Stimulated activated naive CD4-positive, alpha-beta T cell (primary cell): ENCODE measurements at places on chromosomes 4 and X.

DNA sequence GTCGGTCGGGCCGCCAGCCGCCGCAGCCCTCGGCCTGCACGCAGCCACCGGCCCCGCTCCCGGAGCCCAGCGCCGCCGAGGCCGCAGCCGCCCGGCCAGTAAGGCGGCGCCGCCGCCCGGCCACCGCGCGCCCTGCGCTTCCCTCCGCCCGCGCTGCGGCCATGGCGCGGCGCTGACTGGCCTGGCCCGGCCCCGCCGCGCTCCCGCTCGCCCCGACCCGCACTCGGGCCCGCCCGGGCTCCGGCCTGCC lies 213 bp downstream of the NFKB1 start:
- DNase-seq, result no peak

GRCh38 chrX:74911494-74911893 lies 13.8 kb downstream of the NEXMIF start:
- DNase-seq, result no peak

- DNase-seq, result no peak
Measured at GRCh38 chr4:3019145-3019846, 55.0 kb downstream of the HTT-AS start.

GRCh38 chr4:160495356-160495755 lies 1392.5 kb downstream of the RAPGEF2 start:
- no peak for DNase-seq

GRCh38 chrX:119266364-119266995 lies 30.4 kb downstream of the PGRMC1 start:
- DNase-seq, result no peak

- no peak for DNase-seq
Measured at GRCh38 chrX:43822014-43822413, 60.2 kb downstream of the MAOB start.

- DNase-seq, result no peak
Measured at GRCh38 chr4:128384091-128384520, 96.5 kb upstream of the PGRMC2 start.

DNA sequence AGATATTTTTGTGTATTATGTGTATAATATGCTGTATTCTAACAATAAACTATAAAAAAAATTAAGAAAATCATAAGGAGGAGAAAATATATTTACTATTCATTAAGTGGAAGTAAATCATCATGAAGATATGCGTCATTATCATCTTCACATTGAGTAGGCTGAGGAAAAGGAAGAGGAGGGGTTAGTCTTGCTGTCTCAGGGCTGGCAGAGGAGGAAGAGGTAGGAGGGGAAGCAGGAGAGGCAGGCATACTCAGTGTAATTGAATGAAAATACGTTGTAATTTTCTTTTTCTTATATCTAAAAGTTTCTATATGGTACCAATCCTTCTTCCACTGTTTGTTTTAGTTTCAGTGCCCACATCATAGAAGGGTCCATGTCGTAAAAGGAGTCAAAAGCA lies 9.8 kb upstream of the TMEM185A start:
- no peak for DNase-seq

GRCh38 chr4:144185086-144185485 lies 44.6 kb upstream of the GYPA start:
- no peak for DNase-seq

DNA sequence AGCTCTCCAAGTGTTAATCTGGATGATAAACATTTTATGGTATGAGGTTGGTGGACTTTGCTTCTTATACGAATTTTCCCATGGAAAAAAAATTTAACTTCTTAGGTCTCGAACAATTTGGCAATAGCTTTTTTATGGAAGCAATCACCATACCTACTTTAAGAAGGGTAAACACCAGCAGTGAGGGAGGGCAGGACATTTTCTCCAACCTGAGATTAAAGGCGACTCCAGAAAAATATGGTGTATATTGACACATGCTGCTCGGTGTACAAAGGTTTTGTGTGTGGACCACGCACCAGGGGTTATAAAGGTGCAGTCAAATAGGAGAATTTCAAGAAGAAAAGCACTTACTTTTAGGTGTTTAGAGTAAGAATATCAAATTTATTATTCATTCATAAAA lies 34.2 kb upstream of the SULT1E1 start:
- DNase-seq, result no peak

DNA sequence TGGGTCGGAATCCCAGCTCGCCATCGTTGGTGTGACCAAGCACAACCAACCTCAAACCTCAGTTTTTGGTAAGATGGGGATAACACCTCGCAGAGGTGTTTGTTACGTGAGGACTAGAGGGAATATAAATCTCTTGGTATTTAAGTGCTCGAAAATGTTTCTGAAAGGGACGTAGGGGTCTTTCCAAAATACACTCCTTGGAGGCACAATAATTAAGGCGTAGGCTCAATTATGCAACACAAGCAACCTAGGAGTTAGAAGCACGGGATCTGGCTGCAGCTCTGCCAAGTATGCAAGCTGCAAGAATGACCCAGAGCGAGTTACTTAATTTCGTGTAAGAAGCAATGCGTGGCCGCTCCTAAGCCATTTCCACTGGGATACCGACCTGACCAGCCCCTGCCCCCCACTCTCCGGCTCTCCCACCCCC lies 552 bp downstream of the ADH5 start:
- no peak for DNase-seq

GRCh38 chr4:80393246-80393969 lies 57.9 kb downstream of the CFAP299 start:
- no peak for DNase-seq

DNA sequence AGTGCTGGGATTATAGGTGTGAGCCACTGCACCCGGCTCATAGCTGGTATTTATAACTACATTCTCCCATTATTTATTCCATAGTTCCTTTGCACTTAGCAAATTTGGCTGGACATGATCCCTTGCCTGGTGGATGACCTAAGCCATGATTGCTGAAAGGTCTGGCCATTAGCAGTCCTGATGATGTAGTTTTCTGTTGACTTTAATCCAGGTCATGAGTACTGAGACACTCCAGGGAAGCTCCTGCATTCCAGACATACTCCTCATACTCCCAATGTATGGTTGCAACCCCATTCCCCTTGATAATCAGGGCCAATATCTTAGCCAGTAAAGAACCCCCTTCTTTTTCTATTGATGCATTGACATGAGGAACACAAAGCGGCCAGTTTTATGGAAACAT lies 24.4 kb upstream of the MGST2 start:
- DNase-seq, result no peak

DNA sequence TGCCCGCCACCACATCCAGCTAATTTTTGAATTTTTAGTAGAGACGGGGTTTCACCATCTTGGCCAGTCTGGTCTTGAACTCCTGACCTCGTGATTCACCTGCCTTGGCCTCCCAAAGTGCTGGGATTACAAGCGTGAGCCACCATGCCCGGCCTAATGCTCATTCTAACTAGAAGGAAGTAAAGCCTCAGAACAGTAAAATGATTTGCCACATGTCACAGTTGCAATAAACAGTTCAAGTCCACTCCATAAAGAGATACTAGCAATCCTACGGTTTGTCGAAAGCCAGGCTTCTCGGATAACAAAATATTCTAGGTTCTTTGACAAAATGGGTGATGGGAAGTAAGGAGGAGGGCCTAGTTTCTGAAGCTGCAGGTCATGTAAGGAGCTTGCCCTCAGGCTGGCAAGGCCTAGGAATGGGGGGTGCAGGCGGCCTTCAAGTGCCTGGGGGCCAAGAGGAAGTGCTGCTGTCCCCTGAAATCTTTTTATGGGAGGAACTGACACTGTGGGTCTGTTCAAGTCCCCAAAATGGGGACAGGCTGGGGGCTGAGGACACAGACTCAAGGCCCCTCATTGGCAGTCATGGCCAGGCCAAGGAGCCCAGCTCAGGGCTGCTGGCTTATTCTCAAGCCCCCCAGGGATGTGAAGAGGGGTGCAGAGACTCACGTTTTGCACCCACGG lies 31.8 kb upstream of the ACSL1 start:
- no peak for DNase-seq

DNA sequence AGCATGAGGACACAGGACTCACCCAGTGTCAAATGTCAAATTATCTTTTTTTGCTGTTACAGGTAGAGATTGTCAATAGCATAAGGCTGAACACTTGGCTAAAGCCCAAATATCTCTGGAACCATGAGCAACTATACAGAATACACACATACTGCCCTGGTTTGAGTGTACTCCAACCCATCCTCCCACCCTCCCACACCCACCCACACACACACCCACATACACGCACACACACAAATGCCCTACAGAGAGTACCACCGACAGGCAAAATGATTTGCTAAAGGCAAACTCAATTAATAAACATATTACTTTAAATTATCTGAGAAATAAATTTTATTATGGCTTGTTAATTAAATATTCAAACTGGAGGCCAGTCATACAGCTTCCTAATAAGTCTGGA lies 173.1 kb upstream of the MAP3K15 start:
- DNase-seq, result no peak

GRCh38 chrX:33134164-33134563 lies 77.2 kb downstream of the DMD start:
- no peak for DNase-seq

GRCh38 chr4:86633854-86634253 lies 39.7 kb downstream of the PTPN13 start:
- DNase-seq, result no peak

DNA sequence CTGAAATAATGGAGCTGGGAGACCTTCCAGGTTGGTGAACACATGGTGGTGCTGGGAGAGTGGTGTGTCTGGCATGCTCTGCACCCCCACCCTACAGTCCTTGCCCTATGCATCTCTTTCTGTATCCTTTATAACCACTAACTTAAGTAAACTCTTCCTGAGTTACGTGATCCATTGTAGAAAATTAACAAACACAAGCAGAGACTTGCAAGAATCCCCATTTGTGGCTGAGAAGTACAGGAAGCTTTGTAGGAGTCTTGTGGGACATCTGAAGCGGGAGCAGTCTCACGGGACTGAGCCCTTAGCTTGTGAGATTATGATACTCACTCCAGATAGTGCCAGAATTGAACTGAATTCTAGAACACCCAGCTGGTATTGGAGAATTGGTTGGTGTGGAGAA lies 14.3 kb upstream of the FAM13A start:
- no peak for DNase-seq

GRCh38 chr4:72665171-72665968 lies 96.3 kb upstream of the ADAMTS3 start:
- no peak for DNase-seq

DNA sequence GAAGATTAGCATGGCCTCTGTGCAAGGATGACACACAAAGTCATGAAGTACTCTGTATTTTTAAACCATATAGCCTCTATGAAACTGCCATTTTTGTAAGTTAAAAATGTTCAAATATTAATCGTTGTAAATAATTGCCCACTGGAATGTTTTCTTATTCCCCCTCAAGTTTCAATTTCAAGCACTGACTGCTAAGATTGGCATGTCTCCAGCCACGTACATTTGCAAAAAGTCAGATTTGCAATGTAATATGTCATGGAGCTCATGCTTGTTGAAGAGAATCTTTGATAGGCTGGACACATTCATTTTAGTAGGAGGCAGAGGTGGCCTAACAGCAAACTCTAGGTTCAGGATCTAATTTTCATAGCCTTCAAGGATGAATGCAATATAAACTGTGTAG lies 124.7 kb downstream of the CBR4 start:
- DNase-seq, result no peak

GRCh38 chr4:61866378-61867030 lies 666.4 kb downstream of the ADGRL3 start:
- no peak for DNase-seq

- DNase-seq, result no peak
Measured at GRCh38 chr4:15065516-15065915, 63.2 kb downstream of the CPEB2 start.

- no peak for DNase-seq
Measured at GRCh38 chr4:53601251-53601764, 10.0 kb upstream of the LNX1 start.

GRCh38 chr4:128162434-128162833 lies 101.3 kb downstream of the LARP1B start:
- no peak for DNase-seq

GRCh38 chr4:94746746-94747145 lies 11.0 kb upstream of the BMPR1B start:
- no peak for DNase-seq

GRCh38 chr4:57305836-57306235 lies 195.7 kb upstream of the IGFBP7 start:
- no peak for DNase-seq

GRCh38 chrX:131783555-131784308 lies 239.4 kb upstream of the STK26 start:
- DNase-seq, result peak; percentile 91

DNA sequence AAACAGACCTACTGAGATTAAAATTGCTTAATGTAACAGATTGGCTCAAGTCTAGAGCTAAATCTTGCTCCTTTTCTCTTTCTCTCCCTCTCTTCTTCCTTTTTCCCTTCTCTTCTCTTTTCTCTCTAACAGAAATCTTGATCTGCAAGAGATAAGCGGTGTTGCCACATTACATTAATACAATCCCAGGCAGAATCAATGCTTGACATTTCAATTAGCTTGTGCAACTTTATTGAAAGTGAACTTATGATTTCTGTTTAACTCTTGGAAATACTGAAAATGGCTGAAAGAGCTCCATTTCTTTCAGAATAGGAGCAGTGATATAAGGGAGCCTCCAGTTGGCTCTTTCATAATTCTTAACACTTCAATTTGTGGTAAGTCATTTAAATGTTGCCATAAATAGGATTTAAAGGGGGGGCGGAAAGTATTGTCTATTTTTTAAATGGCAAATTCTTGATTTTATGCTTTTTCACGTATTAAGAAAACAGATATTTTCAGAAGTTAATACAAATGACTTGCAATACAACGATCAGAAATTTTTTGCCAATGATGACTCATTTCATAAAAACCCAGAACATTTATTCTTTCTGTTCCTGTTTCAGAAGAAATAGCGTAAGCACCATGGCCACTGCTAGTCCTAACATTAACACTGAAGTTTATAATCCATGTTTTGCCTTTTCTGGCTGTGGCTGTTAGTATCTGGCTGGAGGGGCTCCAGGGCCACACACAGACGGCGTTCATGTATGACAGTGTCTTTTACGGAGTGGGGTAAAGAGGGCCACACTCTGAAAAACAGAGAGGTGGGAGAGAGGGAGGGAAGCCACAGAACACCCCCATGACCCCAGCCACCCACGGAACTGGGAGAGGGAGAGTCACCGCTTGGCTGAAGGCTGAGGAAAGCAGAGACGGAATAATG lies 115.7 kb upstream of the FAT1 start:
- no peak for DNase-seq

DNA sequence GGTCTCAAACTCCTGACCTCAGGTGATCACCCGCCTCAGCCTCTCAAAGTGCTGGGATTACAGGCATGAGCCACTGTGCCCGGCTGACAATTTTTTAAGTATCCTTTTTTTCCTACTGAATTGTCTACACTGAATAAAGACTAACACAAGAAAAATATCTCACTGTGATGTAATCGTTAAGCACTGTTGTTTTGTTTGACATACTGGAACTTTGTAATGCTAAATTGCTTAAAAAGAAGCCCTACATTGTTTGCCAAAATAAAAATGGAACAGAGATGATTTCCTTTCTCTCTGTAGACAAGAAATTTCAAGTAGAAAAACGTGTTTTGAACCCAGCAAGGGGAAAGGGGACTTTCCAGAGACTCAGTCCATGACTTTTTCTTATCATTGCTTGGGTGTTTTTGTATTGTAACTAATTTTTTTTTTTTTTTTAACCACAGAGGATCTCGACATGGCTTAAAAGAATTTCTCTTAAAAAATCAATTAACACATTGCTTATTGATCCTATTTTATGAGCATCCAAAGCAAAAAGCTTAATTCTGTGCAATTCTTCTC lies 74.9 kb downstream of the TMEM156 start:
- no peak for DNase-seq
